Mesendoderm (in vitro differentiated cells): ENCODE measurements at places on chromosomes 16 and 17.

DNA sequence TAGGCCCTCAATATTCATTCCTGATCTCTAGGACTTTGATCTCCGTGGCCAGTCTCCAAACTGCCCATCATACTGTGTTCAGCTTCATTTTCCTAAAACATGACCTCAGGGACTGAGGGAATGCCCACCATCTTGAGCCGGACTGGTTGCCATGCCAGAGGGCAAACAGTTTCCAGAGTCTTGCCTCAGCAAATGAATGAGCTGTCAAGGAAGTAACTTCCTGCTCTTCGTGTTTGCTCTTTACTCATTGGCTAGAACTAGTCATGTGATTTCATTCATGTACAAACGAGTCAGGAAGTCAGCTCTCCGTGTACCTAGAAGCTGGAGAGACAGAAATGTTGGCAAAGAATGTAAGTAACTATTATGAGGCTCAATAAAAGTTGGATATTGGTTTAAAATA is 50.2 kb downstream of the ANKFN1 start:
- no peak for DNase-seq

GRCh38 chr16:12061336-12062055 is 85.0 kb downstream of the SNX29 start:
- DNase-seq = no peak

- no peak for DNase-seq
Measured at GRCh38 chr16:11175787-11176341, 80.1 kb downstream of the SOCS1 start.

DNA sequence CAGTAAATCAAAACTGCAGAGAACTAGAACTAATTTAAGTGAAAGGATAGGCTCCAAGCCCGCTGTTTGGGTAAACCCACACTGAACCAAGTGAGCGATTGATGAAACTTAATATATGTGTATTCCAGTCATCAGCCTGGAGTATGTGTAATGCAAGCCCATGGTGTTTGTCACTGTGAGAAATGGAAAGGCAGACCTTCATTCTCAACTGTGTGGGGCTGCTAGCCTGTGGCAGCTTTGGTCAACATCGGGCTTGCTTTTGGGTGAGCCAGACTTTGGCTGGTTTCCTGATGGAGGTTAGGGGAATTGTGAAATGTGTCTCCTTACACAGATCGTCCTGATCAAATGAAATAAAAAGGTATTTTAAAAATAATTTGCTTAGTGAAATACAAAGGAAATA is 279.9 kb downstream of the IRX3 start:
- DNase-seq = no peak

- DNase-seq = no peak
Measured at GRCh38 chr17:20218272-20218671, 209.1 kb downstream of the SPECC1 start.

GRCh38 chr16:54268766-54269165 is 17.8 kb downstream of the IRX3 start:
- no peak for DNase-seq

DNA sequence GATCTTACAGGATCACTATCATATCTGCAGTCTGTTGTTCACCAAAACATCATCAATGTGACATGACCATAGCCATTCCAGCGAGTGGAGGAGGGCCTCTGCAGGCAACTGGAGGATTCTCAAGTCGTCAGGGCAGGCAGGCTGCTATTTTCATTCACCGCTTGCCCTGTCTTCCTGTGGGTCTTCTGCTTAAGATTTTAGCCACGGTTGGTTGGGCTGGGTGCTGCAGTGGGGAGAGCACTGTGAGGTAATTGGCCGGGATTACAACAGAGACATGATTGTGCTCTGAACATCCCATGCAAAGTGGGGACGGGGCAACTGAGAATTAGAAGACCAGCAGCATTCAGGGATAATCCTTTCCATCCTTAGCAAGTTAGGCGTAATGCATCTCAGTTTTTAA is 245.9 kb downstream of the CPPED1 start:
- no peak for DNase-seq

DNA sequence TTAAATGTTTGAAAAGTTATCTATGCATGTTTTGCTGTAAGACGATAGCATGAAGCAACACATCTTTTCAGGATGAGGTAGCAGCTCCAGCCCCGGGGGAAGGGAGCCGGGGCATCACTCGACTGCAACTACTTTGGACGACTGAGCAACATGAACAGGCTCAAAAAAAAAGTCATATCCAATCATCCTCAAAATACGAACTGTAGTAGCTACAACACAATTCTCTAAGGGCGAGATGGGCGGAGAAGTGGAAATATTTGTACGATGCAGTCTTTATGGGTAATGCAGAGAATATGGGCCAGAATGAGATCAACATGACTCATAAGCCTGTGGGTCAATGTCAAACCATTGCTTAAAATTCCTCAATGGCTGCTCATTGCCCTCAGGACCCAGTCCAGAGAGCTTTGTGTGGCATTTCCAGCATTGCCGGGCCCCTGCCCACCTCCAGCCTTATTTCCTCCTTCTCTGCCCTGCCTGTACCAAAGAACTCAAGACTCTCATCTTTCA is 17.7 kb upstream of the SMURF2 start:
- DNase-seq = peak; percentile 67

- peak; percentile 71 for DNase-seq
Measured at GRCh38 chr16:28317040-28317880, 24.9 kb downstream of the SBK1 start.

- peak; percentile 87 for DNase-seq
Measured at GRCh38 chr17:8965394-8966168, at the start of gene PIK3R5. Gene PIK3R5, minus strand, starts transcription at chr17:8965707. Its CDS starts 54,213 bp downstream, at chr17:8911494.

DNA sequence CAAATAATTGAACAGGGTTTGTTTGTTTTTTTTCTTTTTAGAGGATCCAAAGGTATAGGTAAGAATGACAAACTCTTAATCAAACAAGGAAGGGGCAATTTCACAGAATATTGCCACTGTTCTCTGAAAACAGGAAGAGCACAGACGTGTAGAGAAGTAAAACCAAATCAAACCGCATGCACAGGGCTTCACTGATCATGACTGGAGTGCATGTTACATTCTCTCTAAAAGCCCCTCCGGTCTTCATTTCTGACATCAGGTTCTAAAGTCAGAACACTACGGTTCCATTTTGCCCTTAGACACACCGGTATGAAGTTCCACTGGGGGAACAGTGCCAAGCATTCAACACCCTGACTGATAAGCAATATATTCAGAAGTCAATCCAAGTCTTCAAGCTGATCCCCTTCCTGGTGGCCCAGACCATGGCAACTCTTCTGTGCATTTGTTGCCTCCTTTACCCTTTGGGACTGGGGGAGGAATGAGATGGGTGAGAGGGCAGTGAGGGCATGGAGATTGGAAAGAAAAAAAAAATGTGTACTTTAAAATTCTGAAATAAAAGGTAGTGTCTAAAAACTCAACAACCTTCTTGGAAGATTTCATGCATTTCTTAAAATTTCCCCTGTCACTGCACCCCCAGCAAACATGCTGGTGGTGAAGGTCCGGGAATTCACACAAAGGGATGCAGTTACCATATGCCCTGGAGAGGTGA is 1.4 kb downstream of the MMD start:
- no peak for DNase-seq

DNA sequence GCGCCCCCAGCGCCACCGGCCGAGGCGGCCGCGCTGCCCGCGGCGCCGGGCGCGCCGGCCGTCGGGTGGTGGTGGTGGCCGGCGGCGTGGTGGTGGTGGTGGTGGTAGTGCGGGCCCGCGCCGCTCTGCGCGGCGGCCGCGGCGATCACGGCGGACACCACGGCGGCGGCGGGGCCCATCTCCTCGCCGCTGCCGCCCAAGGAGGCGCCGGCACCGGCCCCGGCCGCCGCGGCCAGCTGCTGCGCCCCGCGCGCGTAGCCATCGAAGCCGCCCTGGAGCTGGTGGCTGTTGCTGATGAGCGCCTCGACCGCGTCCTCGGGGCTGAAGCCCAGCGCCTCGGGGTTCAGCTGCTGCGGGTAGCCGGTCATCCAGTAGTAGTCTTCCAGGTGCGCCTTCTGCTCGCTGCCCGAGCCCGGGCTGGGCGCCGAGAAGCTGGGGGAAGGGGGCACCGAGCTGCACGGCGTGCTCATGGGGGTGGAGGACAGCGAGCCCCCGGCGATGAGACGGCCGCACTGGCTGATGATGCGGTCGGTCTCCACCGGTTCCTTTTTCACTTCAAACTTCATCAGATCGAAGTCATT is 1.2 kb downstream of the MAF start:
- peak; percentile 42 for DNase-seq
